ENCODE measurements at places on chromosomes 5 and 9.
A peak's percentile ranks its signal among the peaks of the same experiment; 100 is the strongest.

- DNase-seq: no peak
These were observed 19.4 kb upstream of the FBP2 start for GRCh38 chr9:94613003-94613402.

DNA sequence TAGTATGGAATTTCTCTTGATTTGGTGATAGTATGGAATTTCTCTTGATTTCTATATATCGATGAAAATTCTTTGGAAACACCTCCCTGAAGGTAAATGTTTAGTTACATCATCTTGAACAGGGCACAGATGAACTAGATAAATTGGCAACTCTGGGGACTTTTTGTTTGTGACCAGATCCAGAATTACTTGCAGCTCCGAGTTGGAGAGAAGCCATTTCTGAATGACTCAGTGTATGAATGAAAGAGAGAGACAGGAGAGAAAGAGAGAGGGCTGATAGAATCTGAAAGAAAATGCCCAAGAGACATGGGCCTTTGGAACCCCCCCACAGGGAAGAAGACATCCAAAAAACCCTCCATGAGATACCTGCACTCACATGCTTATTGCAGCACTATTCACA lies 14.1 kb downstream of the TNFSF15 start:
- no peak for DNase-seq

- DNase-seq: no peak
These were observed 133.0 kb downstream of the C9orf50 start for GRCh38 chr9:129487658-129488483.

DNA sequence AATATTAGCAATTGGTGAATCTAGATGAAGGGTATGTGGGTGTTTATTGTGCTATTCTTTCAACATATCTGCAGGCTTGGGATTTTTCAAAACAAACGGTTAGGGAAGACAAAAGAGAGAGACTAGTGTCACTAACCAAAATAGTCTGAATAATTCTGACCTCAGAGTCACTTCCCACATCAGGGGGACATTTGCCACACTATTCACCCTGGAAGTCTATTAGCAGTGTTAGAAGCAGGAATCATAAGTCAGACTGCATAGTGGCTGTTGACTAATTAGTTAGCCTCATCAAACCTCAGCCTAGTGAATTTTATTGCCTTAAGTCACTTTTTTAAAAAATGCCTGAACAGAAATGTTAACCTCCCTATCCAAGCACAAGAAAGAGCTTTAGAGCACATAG lies 169.2 kb upstream of the RGMB start:
- DNase-seq: no peak

DNA sequence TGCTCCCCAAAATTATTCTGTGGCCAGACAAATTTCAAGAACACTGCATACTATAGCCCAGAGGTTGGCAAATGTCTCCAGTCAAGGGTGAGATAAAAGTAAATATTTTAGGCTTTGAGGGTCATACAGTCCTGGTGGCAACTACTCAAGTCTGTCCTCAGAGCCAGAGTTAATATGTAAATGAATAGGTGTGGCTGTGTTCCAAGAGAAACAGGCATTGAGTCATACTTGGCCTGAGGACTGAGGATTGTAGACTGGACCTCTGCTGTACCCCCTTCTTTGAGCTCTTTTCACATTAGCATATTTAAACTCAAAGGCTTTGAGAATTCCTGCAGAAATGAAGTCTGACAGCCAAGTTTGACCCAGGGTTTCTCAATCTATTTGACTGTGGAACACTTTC lies 129.2 kb upstream of the PTCH1 start:
- no peak for DNase-seq

GRCh38 chr5:174732036-174733020 lies 7.9 kb downstream of the MSX2 start:
- DNase-seq: no peak

DNA sequence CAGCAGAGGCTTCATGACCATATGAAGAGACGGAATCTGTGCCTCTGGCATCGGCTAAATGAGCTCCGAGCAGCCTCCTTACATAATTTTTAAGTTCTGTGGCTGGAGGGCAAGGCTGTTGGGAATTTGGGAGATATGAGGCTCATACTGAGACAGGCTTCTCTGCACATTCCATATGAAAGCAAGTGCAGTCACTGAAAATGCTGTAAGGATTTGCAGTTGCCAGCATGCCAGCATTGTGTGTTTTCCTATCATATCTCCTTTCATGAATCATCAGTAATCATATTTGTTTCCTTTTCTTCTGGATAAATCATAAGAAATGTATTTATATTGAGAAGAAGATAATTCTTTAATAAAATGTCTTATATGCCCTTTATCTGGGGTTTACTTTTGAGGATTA lies 775.4 kb downstream of the SEMA5A start:
- DNase-seq: no peak

DNA sequence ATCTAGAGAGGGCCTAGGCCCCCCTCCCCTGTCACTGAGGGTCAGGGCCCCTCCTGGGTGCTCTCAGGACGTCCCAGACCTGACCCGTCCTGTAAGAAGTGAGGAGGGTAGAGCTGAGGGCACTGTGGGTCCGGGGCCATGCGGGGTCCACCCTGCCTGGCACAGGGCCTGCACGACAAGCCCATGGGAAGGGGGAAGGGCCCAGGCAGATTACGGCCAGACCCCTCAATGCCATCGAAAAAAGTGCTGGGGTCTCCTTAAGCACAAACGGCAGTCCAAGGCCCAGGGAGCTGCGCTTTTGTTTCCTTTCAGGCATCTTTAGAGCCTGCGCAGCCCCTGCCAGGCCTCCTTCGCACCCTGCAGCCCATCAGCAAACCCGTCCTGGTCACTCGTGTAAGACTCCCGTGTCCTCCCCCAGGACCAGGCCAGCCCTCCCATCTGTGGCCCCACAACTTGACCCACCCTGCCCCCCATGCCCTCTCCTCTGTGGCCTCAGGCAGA lies 4.4 kb upstream of the EXOC3 start:
- no peak for DNase-seq

DNA sequence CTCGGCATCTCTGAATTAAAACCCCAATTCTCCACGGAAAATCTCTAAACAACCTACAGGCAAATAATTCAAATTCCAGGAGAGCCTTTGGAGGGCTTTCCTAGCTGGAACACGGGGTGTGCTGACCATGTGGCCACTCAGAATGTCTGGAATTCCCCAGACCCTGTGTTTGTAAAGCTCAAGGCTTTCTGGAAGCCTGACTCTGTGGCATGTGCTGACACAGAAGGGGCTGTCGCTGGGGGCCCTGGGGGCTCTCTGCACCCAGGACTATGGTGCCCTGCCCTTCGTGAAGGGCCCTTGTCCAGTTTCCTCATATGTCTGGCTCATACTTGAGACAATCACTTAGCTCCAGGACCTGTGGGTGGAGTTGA lies 29.0 kb upstream of the BOD1 start:
- DNase-seq: no peak

GRCh38 chr9:107711542-107711941 lies 222.0 kb upstream of the KLF4 start:
- DNase-seq: no peak

DNA sequence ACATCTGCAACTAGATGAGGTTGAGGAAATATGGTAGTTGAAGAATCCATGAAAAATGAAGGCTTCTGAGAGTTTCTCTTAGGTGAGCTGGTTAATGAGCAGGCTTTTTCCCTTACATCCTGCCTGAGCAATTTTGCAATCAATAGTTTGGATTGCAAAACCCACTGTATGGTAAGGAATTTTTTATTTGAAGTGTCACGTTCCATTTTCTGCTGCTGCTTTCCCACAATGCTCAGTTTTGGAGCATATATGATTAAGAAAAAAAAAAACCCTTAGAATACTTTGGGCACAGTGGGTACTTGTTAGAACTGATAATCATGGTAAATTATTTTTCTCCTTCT lies 144.2 kb downstream of the PCSK1 start:
- no peak for DNase-seq

- DNase-seq: no peak
These were observed 73.4 kb downstream of the NFIB start for GRCh38 chr9:14240537-14240936.

GRCh38 chr5:157772127-157772526 lies 28.6 kb downstream of the LSM11 start:
- DNase-seq: no peak

DNA sequence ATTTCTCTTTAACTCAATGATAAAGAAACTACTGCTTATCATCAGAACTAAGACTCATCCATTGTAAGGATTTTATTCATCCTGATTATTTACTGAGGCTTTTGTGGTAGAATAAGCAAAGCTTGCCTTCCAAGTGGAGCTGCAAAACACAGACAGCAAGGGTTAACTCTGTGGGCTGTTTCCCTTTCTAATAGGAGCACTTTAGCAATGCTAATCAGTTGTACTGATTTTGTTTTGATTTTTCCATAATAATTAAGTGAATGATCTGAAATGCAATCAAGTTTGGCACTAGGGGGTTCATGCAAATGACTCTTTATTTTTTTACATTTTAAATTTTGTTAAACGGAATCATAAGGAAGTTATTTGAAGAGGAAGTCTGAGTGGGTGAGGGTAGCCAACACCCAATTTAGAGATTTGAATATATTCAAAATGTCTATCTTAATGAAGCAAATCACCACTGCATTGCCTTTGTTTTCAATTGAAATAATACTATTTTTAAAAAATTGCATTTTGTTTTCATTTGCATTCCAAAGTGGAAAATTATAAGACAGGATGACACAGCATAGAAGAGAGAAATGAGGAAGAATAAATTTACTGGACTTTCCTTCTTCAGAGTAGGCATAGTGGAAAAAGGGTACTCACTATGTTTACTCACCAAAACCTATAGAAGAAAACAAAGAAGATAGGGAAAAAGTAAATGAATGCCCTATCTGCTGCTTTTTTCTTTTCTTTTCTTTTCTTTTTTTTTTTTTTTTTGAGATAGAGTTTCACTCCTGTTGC lies 36.6 kb downstream of the MEGF10 start:
- no peak for DNase-seq

GRCh38 chr5:119390404-119390803 lies 34.6 kb downstream of the TNFAIP8 start:
- DNase-seq: no peak

DNA sequence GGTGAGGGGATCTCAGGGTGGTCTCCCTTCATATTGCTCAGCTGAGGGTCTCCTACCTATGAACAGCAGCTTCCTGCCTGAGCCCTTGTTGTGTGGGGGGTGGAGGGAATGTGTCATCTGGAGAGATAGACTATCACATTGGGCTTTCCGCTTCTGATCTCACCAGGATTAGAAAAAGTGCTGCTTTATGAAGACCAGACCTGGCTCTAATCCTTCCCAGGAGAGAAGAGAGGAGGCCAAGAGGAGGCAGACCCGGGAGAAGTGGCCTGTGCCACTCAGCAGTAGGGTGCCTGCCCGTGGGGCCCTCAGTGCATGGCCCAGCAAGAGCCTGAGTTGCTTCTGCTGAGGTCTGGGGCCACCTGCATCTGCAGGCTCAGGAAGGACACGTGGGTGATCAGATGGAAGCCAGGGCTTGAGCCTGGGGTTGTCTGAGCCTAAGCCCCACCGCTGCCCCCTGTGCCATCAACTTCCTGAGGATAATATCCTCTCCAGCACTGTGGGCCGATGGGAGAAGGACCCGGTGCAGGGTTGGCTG lies 22.1 kb upstream of the COL5A1 start:
- no peak for DNase-seq

- DNase-seq: no peak
These were observed 22.9 kb downstream of the CAMSAP1 start for GRCh38 chr9:135884328-135885035.

- DNase-seq: no peak
These were observed 1716.4 kb downstream of the EFNA5 start for GRCh38 chr5:105954341-105954740.

DNA sequence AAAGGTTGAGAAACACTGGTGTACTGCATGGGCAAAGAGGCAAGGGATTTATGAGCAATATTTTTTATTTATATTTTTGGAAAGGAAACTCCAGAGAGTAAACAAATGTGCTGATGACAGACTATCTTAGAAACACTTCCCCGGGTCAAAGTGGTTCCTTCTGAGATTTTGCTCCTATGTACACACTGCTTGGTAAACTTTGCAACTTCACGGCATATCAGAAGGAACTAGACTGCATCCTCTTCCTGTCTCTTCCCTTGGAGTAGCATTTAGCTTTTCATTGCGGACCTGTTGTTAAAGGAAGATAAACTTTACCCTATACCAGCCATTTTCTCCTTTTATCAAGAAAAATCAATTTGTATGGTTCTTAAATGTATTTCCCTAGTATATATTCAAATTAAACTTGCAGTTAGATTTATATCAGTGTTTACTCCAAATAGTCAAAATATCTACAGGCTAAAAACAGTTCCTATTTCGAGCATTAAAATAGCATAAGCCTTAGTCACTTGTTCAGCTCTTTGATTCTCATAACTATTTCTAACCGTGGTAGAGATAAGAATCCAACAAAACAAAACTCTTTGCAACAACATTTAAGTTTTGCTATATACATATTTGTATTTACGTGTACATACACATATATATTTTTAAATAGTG lies 48.0 kb upstream of the LRRC19 start:
- no peak for DNase-seq

- DNase-seq: no peak
These were observed 64.1 kb downstream of the PLAC8L1 start for GRCh38 chr5:146041180-146041789.

DNA sequence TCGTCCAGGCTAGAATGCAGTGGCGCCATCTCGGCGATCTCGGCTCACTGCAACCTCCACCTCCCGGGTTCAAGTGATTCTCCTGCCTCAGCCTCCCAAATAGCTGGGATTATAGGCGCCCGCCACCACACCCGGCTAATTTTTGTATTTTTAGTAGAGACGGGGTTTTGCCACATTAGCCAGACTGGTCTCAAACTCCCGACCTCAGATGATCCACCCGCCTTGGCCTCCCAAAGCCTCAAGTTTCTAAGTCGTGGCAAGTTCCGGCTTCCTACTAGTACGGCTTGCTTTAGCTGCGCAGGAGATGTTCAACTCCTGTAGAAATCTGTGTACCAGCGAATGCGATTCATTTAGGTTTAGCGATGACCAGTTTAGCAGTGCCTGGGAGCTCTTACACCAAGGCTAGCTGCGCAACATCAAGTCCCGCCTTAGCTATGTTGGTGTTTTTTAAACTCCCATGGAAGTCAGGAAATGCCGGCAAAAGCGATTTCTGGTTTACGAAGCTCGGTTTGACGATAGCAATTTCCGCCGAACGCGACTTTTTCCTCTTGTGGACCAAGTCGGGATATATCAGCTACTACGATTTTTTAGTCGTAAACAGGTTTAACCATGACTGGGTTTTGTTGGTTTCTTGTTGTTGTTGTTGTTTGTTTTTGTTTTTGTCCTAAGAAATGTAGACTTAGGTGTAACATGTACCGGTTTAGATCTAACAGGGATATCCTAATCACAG lies 46.4 kb downstream of the ANXA2R start:
- DNase-seq: peak; percentile 53

GRCh38 chr5:115414406-115415142 lies 118.1 kb upstream of the CCDC112 start:
- DNase-seq: no peak

DNA sequence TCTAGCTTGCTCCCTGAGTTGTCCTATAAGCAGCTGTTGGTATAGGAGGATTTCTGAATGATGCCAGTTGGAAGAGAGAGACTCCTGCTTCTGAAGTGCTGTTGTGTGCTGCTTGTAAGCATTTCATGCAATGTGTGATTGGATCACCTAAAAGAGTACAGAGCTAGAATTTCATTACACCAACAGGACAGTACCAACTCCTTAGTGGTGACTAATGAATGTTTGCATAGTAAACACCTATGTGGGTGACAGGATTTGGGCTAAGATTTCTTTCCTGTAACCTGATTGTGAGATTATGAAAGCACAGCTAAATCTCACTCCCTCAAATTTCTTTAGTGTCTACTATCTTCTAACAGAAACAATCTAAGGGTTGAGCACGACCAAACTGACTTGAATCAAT lies 67.0 kb downstream of the GCNT1 start:
- DNase-seq: no peak

- DNase-seq: no peak
These were observed 27.6 kb upstream of the HMCN2 start for GRCh38 chr9:130237763-130238524.

Measured in activated effector memory CD4-positive, alpha-beta T cell treated with Interleukin-2 at 50 U/mL for 16 hours (primary cell).